ENCODE measurements at places on chromosomes 7 and 10.

- no peak for DNase-seq
These were observed 48.4 kb upstream of the ITGB1 start for GRCh38 chr10:33006342-33006887.

- no peak for DNase-seq
These were observed 337.7 kb upstream of the AOAH start for GRCh38 chr7:37061849-37062559.

DNA sequence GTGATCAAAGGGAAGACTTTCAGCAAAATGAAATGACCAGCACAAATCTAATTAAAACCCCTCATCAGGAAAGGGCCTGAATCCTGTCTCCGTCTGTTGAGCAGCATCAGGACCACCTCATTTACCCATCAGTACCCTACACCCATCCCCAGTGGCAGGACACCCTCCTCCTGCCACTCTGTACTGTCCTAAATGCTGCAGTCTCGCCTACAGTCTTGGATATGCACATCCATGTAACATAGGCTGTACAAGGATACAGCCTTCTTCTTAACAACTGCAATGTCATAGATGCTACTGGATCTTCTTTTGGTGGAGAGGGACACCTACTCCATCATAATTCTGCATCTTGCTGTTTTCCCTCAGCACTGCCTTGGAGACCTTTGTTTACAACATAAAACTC is 140.3 kb upstream of the LANCL2 start:
- DNase-seq = no peak

DNA sequence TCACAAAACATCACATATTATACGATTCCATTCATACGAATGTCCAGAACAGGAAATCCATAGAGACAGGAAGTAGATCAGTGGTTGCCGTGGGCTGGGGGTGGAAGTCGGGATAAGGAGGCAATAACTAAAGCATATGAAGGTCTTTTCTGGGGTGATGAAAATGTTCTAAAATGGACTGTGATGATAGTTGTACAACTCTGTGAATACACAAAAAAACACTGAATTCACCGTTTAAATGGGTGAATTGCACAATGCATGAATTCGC is 3.2 kb upstream of the INSIG1 start:
- DNase-seq = no peak

DNA sequence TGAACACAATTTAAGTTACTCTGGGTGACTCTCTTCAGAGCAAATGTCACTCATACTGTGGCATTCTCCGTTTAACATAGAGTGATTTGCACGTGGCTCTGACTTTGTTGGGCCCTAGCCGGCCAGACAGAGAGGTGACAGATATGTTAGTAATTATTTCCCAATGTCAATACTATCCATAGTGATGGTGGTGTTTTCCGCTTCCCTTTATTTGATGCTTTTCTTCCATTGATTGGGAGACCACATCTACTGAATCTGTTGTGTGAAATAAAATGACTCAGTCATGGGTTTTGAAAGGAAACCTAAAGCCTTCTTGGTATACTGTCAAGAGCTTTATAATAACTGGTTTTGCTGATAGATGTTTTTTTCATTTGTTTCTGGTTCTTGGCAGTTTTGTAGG is 7.4 kb downstream of the AVL9 start:
- no peak for DNase-seq

DNA sequence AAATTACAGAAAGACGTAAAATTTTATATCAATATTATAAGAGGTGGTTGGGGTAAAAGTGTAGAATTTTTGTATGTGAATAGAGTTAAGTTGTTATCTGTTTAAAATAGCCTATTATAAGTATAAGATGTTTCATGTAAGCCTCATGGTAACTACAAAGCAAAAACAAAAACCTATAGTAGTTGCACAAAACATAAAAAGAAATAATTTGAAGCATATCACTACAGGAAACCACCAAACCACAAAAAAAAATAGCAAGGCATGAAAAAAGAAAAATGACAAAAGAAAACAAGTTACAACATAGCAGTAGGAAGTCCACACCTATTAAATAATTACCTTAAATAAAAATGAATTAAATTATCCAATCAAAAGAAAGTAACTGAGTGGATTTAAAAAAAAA is 12.4 kb upstream of the GSTK1 start:
- DNase-seq = no peak

- no peak for DNase-seq
These were observed 29.8 kb upstream of the PPP2R2D start for GRCh38 chr10:131870831-131871672.

- peak; percentile 60 for DNase-seq
These were observed 240.1 kb downstream of the ELMO1 start for GRCh38 chr7:37208528-37208927.

DNA sequence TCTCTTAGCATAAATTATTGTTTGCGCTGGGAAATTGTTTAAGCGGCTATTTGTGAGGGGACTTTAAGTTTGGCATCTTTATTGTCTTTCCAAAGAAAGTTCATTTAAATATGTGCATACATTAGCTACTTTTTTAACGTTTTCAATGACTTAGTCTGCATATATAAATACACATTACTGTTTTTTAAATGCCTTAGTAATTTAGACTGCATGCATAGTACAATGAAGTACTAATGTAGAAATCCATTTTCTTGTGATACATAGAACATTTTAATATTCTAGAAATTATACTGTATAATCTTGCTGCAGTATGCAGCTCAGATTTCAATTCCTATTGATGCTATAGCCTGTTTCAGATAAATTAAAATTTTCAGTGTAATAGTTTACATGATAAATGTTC is 325.4 kb downstream of the MALRD1 start:
- no peak for DNase-seq

- no peak for DNase-seq
These were observed 389.9 kb upstream of the SEMA3C start for GRCh38 chr7:81308643-81309322.

GRCh38 chr10:113073549-113074189 is 123.6 kb downstream of the TCF7L2 start:
- peak; percentile 86 for DNase-seq

- no peak for DNase-seq
These were observed 22.3 kb upstream of the RET start for GRCh38 chr10:43054593-43054992.

GRCh38 chr10:113939212-113939860 is 84.9 kb downstream of the NHLRC2 start:
- no peak for DNase-seq

GRCh38 chr7:119708891-119709290 is 564.1 kb upstream of the KCND2 start:
- no peak for DNase-seq

- no peak for DNase-seq
These were observed 113.7 kb downstream of the PTPRN2 start for GRCh38 chr7:158473946-158474345.

DNA sequence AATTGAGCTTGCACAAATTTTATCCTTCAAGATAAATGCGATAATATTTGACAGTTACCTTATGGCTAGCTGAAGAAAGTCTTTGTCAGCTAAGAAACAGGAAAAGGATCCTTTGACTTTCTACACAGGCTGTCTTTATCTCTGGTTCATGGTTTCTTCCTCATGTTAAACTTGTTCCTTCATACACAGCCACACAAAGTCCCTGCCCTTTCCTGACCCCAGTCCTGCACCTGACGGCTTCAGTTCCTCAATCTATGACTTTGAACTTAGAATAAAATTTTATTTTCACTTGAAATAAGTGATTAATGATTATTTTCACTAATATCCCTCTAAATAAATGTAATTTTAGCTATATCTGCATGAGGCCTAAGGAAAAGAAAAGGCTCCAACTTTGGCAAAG is 77.8 kb upstream of the PRSS1 start:
- no peak for DNase-seq

DNA sequence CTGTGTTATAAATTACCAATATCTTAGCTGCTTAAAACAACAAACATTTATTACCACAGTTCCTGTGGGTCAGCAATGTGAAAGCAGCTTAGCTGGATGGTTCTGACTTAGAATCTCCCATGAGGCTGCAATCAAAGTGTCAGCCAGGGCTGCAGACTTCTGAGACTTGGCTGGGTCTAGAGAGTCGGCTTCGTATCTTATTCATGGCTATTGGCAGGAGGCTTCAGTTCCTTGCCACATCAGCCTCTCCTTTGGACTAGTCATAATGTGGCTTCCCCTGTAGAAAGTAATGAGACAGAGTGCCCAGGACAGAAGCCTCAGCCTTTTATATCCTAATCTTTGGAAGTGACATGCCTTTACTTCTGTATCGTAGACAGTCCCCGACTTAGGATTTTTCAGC is 27.3 kb downstream of the RALA start:
- no peak for DNase-seq

- DNase-seq = no peak
These were observed 178.1 kb downstream of the CALN1 start for GRCh38 chr7:72234086-72234485.

DNA sequence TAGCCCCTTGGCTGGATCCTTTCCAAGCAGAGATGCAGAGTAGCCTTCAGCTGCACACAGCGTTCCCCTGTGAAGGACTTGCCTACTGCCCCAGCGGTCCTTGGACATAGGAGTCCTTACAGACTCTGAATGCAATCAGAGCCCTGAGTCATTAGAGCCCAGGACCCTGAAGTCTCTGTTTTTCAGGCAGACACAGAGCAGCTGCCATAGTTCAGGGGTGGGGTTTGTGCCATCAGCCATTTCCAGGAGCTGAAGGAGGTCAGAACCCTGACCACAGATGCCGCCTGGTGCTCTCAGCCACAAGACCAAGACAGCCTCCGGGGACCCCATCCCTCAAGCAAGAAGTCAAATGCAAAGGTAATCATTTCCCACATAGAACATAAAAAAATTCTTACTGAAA is 32.8 kb upstream of the WDFY4 start:
- DNase-seq = no peak

DNA sequence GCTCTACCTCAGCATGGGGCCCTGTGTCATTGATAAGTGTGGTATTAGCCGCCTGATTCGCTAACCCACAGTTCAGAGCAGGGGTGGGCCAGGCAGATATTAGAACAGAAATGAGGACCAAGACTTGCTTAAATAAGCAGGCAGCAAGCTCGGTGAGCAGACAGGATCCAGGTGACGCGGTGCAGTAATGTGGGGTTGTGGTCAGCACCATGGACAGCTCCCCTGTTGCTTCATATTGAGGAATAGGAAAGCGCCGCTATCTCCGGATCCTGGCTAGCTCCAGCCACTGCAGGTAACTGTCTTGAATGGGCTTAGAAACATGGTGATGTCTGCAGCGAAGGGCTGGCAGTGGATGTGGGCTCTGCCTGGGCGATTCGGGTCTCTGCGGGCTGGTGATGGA is 51.3 kb upstream of the GPR26 start:
- peak; percentile 70 for DNase-seq

DNA sequence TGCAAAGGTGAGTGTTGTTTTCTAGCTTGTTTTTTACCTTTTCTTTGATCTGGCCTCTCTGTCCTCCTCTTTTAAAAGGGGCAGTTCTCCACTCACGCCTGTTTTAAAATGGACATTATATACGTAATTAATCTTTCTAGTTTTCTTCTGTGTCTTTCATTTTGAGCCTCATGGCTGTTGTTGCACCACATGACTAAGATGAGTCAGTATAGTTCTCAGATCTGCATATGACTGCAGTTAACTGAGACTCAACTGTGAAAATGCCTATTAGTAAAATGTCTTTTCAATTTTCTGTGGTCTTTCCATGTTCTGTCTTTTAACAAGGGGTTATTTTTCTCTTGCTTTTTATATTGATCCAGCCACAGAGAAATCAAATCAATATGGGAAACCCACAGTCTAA is 296.1 kb downstream of the CDK14 start:
- no peak for DNase-seq

DNA sequence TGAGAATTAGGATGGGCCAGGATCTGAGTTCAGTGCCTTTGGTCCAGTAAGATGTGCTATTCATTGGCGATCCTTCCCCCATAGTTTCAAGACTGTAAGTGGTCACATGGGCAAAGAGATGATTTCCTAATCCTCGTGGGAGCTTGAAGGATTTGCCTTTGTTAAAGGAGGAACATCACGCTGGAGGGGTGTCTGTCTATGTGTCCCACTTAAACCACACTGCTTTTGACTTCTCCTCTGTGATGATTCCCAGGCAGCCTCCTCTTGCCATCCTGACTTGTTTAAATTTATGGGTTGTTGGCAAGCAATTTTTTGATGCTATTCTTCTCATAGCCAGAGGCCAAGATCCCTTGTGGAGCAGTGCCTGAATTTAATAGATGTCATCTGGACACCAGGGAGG is 154.0 kb downstream of the TCF7L2 start:
- DNase-seq = no peak
